ENCODE measurements at places on chromosomes 2 and 18. TPM values are rescaled to one million over a fixed set of nuclear protein-coding genes. Genes with fewer than 3 reads are reported as not detected.

GRCh38 chr2:1968988-1969700, 224.8 kb upstream of the PXDN start:
- peaks cover 2% of the 10 kb centered on the region for H3K4me1 ChIP-seq
- H3K27me3 ChIP-seq, result no peaks in the 10 kb centered on the region
- H3K4me3 ChIP-seq, result no peak overlapping the region
- no peak overlapping the region for H3K27ac ChIP-seq

GRCh38 chr18:62710417-62710816, 4.9 kb upstream of the PHLPP1 start:
- H3K4me1 ChIP-seq, result no peaks in the 10 kb centered on the region
- no peak overlapping the region for H3K27ac ChIP-seq
- H3K27me3 ChIP-seq, result no peaks in the 10 kb centered on the region
- DNase-seq, result no peak
- H3K36me3 ChIP-seq, result no peaks in the 10 kb centered on the region
- H3K4me3 ChIP-seq, result no peak overlapping the region

DNA sequence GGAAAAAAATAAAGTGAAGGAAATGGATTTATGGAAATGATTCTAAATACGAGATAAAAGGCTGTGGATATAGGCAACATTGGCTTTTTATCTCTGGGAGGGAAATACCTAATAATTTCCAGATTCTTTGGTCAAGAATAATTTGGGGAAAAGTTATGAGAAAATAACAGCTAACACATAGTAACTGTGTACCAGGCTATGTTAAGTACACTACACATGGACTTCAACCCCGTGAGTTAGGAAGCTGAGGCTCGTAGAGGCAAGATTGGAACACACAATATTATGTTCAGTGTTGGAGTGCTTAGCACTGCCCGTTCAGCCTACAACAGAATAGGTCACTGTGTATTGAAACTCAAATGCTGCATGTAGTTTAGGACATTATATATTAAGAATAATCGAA, 34.3 kb upstream of the GPD2 start:
- no peaks in the 10 kb centered on the region for H3K36me3 ChIP-seq
- H3K4me1 ChIP-seq, result peaks cover 7% of the 10 kb centered on the region
- H3K27me3 ChIP-seq, result no peaks in the 10 kb centered on the region
- no peak overlapping the region for H3K4me3 ChIP-seq

Gene NEUROD1
- total RNA-seq, result not detected

- DNase-seq, result no peak
- H3K4me1 ChIP-seq, result no peaks in the 10 kb centered on the region
- H3K4me3 ChIP-seq, result no peak overlapping the region
- no peaks in the 10 kb centered on the region for H3K27me3 ChIP-seq
- no peak overlapping the region for H3K27ac ChIP-seq
Measured at GRCh38 chr2:236744716-236745115, 175.1 kb downstream of the ACKR3 start.

DNA sequence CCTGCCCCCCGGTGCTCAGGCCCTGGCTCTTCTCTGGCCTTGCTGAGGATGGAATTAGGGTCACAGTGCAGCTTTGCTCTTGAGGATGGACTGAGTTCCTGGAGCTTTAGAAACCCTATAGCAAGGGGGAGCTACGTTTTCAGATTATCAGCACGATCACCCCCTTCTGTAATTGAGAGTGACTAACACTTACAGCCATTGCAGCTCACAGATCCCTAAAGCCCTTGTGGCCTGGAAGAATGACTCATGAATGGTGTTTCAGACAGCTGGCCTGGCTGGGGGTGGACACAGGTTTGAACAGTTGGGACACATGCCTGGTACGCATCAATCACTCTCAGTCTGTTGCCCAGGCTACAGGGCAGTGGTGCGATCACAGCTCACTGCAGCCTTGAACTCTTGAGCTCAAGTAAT, 79.7 kb upstream of the IGFBP5 start:
- H3K27me3 ChIP-seq, result no peaks in the 10 kb centered on the region
- peaks cover 40% of the 10 kb centered on the region for H3K4me1 ChIP-seq
- peak; percentile 54 for DNase-seq
- H3K4me3 ChIP-seq, result no peak overlapping the region
- H3K36me3 ChIP-seq, result no peaks in the 10 kb centered on the region

DNA sequence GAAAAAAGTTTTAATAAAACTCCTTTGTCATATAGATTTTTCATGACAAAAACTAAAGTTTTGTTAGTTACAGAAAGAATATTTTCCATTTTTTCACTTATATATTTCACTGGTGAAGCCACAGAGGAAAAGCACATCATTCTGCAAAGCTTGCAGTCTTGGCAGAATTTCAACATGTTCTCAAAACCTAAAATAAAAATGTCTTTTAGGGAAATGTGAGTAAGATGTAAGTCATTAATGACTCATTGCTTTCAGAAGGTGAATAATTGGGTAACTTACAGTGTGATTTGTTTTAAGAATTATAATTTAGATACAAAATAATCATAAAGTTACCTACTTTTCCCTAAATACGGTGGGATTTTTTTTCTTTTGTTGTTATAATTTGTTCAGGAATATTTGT, 43.4 kb upstream of the TNFRSF11A start:
- no peak for DNase-seq
- peaks cover 17% of the 10 kb centered on the region for H3K4me1 ChIP-seq
- H3K36me3 ChIP-seq, result peaks cover 52% of the 10 kb centered on the region
- no peak overlapping the region for H3K4me3 ChIP-seq
- H3K27ac ChIP-seq, result no peak overlapping the region
- no peaks in the 10 kb centered on the region for H3K27me3 ChIP-seq

Gene TUBA3E
- total RNA-seq, result 4.6 TPM

- no peak for DNase-seq
- no peak overlapping the region for H3K27ac ChIP-seq
- H3K4me3 ChIP-seq, result no peak overlapping the region
Measured at GRCh38 chr2:127124426-127124825, 17.5 kb upstream of the BIN1 start.

DNA sequence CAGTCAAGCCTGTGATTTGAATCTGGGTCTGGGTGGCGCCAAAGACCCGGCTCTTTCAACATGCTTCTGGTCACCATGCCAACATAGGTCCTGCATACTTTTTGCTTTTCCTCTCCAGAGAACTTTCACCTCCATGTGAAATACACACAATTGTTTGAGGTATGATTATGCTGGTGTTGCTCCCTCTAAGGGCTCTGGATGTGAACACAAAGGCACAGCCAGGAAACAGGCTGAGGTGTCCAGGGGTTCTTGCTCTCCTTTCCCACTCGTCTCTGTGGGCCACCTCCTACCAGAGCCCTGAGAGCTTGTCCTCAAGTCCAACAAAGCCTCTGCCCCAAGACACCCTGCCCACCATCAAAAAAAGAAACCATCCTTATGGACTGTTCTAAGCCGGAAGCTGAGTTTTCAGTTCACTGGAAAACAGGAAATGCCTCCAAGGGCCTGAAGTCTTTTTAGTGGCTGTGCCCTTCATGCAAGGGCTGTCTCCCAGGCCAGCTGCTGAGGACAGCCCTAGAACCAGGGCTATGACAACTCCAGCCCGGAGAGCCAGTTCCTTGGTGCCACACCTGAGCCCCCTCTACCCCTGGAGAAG, 100.2 kb upstream of the EPAS1 start:
- H3K27me3 ChIP-seq, result no peaks in the 10 kb centered on the region
- no peaks in the 10 kb centered on the region for H3K36me3 ChIP-seq
- H3K4me1 ChIP-seq, result peaks cover 6% of the 10 kb centered on the region
- H3K4me3 ChIP-seq, result no peak overlapping the region
- no peak for DNase-seq

- no peak overlapping the region for H3K27ac ChIP-seq
- no peak for DNase-seq
- no peaks in the 10 kb centered on the region for H3K4me1 ChIP-seq
- no peaks in the 10 kb centered on the region for H3K36me3 ChIP-seq
Measured at GRCh38 chr2:107806901-107807300, 19.8 kb upstream of the RGPD4 start.

GRCh38 chr2:212984129-212984528, 167.3 kb downstream of the IKZF2 start:
- no peak overlapping the region for H3K27ac ChIP-seq
- DNase-seq, result no peak
- H3K36me3 ChIP-seq, result no peaks in the 10 kb centered on the region

DNA sequence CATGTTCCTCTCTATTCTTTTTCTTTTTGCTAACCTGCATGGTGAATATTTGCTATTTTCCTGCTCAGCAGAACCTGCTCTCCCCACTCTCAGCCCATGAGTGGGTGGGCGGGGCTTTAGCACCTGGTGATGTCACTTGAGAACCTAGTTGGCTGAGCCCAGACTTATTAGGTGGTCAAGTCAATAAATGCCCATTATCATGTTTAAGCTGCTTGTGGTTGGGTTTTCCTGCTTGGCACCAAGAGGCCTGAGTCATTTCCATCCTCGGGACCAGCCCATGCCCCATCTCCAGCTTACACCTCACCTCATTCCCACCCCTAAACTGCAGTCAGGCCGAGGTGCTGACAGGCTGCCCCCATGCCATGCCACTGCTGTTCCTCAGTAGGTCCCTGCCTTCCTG, 226.6 kb downstream of the ANKRD30B start:
- no peaks in the 10 kb centered on the region for H3K27me3 ChIP-seq
- H3K4me3 ChIP-seq, result no peak overlapping the region
- no peak overlapping the region for H3K27ac ChIP-seq
- no peak for DNase-seq
- no peaks in the 10 kb centered on the region for H3K36me3 ChIP-seq

DNA sequence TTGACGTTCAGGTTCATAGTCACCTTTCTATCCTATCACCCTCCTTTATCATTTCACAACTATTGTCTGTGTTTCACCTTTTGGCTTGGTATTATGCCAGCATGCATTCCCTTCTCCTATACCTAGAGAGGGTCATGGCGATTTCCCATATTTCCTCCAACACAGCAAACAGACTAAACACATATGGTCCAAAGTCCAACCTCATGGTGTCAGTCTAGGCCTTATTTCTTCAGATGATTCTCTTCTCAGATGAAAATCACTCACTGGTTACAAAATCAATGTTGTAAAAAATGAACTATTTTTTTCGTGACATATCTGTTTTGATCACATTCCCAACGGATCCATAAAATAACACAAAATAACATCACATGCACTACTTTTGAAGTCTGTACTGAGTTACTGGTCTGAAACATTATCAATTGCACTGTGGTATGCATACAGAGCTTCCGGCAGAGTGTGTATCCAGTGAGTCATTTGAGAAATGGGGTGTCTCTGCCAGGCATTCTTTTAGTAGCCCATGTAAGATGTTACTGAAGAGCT, 204.8 kb upstream of the GALNT5 start:
- no peaks in the 10 kb centered on the region for H3K36me3 ChIP-seq
- H3K27ac ChIP-seq, result no peak overlapping the region
- H3K4me3 ChIP-seq, result no peak overlapping the region
- no peaks in the 10 kb centered on the region for H3K27me3 ChIP-seq
- no peak for DNase-seq

DNA sequence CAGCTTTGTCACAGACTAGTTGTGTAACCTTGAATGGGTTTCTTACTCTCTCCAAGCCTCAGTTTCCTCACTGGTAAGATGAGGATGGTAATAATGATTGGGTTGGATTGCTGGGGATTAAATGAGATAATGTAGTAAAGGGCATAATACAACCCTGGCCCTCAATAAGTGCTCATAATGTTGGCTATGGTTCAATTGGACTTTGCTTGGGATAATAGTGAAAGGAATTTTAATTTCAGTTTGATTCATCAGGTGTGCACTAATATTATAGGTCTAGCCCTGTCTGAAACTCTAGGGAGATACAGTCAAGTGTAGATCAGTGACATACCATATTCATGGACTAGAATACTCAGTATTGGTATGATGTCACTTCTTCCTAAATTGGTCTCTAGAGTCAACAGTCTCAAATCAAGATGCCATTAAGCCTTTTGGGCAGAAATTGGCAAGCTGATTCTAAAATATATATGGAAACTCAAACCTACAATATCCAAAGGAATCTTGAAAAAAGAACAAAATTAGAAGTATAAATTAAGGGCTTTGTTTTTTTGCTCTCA, 161.4 kb downstream of the SMAD7 start:
- H3K27ac ChIP-seq, result peak overlapping the region; percentile 83
- H3K27me3 ChIP-seq, result no peaks in the 10 kb centered on the region
- H3K4me3 ChIP-seq, result no peak overlapping the region
- peaks cover 35% of the 10 kb centered on the region for H3K4me1 ChIP-seq
- no peak for DNase-seq

Gene AFF3
- total RNA-seq, result 15.5 TPM

DNA sequence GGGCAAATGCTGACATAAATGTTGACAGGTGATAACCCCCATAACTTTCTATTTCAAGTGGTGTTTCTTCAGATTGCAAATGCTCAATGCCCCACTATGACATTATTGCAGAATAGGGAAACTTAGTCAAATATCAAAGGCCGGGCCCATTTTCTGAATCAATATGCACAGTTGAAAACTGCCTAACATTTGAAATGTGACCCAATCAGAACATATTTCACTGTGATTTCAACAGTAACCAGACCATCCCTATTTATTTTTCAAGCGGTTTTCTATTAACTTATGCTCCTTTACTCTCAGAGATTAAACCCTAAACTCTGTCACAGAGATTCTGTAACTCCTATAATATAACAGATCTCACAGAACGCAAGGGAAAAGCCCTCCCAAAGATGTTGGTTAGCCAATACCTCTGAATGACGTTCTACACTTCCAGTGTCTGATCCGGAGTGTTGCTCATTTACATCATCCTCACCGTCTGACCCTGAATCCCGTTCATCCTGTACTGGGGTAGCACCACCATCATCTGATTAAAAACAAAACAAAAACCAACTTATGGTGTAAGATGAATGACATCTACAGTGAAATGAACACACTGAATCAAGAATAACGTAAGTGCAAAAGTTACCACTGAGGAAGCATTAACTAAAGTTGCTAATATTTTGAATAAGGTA, 2.9 kb downstream of the IWS1 start:
- H3K4me1 ChIP-seq, result peaks cover 4% of the 10 kb centered on the region
- H3K4me3 ChIP-seq, result no peak overlapping the region
- H3K36me3 ChIP-seq, result peaks cover 31% of the 10 kb centered on the region
- no peak for DNase-seq
- H3K27me3 ChIP-seq, result no peaks in the 10 kb centered on the region

DNA sequence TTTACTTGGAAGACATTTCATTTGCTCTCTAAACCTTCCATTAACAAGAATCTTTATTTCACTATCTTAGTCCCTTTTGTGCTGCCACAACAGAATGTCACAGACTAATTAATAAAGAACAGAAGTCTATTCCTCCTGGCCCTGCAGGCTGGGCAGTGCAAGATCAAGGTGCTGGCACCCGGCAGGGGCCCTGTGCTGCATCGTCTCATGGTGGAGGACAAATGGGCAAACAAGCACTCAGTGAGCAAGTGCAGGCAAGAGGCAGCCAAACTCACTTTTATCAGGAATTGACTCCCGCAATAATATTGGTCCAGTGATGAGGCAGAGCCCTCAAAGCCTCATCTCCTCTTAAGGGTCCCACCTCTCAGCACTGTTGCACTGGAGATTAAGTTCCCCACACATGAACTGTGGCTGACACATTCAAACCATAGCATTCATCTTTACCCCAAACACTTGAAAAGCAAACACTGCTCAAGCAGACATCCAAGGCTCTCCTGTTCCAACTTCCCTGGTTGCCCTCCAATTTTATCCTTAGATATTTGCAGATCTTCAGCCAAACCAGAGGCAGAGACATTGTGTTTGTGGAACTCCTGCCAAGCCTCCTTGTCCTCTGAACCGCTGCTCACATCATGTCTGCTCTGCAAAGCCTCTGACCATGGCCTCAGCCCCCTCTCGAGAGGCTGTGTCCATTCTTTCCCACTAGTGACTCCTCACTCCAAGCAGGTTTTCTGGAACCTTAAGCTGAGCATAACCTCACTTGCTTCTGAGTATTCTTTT, 404.4 kb upstream of the SOX11 start:
- no peak for DNase-seq
- H3K36me3 ChIP-seq, result no peaks in the 10 kb centered on the region
- H3K4me1 ChIP-seq, result no peaks in the 10 kb centered on the region

GRCh38 chr18:70419526-70419925, 130.7 kb downstream of the SOCS6 start:
- H3K4me3 ChIP-seq, result no peak overlapping the region
- H3K27me3 ChIP-seq, result no peaks in the 10 kb centered on the region
- no peak for DNase-seq

Data from heart left ventricle (tissue), 16 donors.